Type B pancreatic cell (in vitro differentiated cells): ENCODE measurements at places on chromosomes 1 and 21.

GRCh38 chr1:8078176-8078671, 52.1 kb upstream of the ERRFI1 start:
- no peak for DNase-seq

- no peak for DNase-seq
Observed at GRCh38 chr1:34362949-34363348, 186.2 kb downstream of the C1orf94 start.

GRCh38 chr1:110540891-110541685, 22.1 kb upstream of the KCNA10 start:
- DNase-seq = no peak

- DNase-seq = no peak
Observed at GRCh38 chr1:183783342-183783741, 21.6 kb upstream of the RGL1 start.

DNA sequence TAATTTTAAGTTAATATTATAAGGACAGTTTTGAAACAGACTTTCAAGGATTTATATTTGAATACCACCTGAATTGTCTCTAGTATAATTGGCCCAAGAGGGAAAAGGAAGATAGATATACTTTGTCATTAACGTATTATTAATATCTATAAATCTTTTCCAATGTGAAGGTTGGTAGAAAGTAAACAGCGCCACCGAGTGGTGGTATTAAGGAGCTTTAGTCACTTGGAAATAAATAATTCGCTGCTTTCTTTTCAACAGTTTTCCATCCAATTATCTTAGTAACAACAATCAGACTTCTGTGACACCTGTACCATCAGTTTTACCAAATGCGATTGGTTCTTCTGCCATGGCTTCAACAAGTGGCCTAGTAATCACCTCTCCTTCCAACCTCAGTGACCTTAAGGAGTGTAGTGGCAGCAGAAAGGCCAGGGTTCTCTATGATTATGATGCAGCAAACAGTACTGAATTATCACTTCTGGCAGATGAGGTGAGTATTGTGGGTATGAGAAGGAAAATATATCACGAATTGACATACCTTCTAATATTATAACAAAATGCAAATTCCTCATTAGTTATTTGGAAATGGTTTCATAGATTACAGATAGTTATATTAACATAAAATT, 37.7 kb downstream of the SH3GLB1 start:
- DNase-seq = no peak

DNA sequence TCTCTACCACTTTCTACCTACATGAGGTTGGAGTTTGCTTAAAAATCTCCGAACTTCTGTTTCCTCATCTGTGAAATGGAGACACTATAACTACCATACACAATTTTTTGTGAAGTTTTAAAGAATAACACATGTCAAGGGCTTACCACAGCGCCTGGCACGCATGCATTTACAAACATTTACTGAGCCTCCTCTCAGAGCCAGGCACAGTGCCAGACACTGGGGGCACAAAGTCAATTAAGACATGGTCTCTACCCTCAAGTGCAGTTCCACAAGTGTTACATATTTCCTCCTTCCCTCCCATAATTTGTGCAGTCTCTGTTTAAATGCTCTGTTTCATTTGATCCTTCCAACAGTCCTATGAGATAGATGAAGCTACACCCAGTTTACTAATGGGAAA, 356.4 kb upstream of the ESRRG start:
- no peak for DNase-seq

- no peak for DNase-seq
Observed at GRCh38 chr1:18907917-18908845, 5.8 kb upstream of the ALDH4A1 start.

DNA sequence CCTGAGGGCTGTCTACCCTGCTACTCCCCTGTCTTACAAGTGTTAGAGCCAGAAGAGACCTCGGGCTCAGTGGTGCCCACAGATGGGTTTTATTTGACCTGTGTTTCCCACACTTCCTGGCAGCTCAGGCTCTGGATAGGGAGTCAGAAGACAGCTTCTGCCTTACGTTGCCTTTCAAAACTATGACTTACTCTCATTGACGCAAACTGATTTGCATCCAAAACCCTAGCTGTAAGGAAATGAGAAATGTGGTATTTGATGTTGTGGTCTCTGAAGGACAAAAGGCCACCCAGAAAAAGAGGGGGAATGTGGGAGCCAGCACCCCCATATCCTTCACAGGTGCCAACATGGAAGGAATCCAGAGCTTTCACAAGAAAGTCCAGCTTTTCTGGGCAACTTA, 180.2 kb downstream of the ATG4C start:
- no peak for DNase-seq
